ENCODE measurements at places on chromosomes 12 and 14.

GRCh38 chr12:96648923-96649322, 159.5 kb downstream of the CFAP54 start:
- DNase-seq = no peak

GRCh38 chr12:6647083-6647604, at the start of gene ACRBP:
TSS of gene ACRBP (minus strand) at chr12:6647432. CDS start at chr12:6647366, 66 bp downstream.
- no peak for DNase-seq

- no peak for DNase-seq
Measured at GRCh38 chr12:92149563-92149962, 3.9 kb upstream of the BTG1 start.

GRCh38 chr14:85002846-85003245, 527.1 kb upstream of the FLRT2 start:
- DNase-seq = no peak

All from chondrocyte (in vitro differentiated cells).